ENCODE measurements at places on chromosomes 2 and 18.

- no peak for DNase-seq
These were observed 141.2 kb downstream of the MYCN start for GRCh38 chr2:16081316-16082200.

DNA sequence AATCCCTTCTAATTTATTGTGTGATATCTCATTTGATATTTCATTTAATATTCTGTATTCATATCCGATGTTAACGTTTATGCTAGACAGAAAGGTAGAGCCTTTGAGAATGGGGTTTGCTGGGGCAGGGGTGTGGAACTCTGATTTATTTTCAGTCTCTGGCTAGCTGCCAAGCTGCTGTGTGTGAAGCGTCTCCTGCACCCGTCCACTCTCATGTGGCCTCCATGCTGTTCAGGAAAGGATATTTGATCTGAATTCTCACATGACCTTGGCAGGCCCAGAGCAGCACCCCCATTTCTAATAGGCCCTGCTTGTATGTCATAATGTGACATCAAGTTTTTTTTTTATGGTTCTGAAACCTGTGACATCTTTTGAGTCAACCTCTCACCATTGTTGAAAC lies 1.6 kb downstream of the IL1R1 start:
- DNase-seq: no peak

- no peak for DNase-seq
These were observed 324.7 kb downstream of the MYCN start for GRCh38 chr2:16264931-16265540.

GRCh38 chr2:10220902-10221391 lies 81.8 kb upstream of the HPCAL1 start:
- peak; percentile 27 for DNase-seq

- DNase-seq: no peak
These were observed 4.3 kb downstream of the LDLRAD4 start for GRCh38 chr18:13222856-13223281.

- no peak for DNase-seq
These were observed 446.1 kb downstream of the ZNF804A start for GRCh38 chr2:185044323-185044874.

GRCh38 chr2:46569766-46570165 lies 90.4 kb downstream of the TMEM247 start:
- no peak for DNase-seq

DNA sequence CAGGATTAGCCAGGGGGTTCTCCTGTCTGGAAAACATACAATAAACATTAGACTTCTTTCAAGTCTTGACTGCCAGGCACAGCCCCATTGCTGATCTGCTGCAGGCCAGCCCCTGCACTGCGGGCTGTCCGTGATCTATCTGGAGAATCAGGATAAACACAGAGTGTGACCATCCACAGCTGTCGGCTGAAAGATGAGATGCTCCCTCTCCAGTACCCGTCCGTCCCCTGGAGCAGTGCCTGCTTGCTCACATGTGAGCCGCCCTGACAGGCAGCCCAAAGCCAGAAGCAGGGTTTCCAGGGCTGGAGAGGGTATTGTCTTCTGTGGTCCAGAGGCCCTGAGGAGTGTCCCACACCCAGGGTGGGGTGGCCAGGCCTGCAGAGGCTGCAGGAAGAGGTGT lies 46.1 kb upstream of the FOSL2 start:
- DNase-seq: peak; percentile 50

DNA sequence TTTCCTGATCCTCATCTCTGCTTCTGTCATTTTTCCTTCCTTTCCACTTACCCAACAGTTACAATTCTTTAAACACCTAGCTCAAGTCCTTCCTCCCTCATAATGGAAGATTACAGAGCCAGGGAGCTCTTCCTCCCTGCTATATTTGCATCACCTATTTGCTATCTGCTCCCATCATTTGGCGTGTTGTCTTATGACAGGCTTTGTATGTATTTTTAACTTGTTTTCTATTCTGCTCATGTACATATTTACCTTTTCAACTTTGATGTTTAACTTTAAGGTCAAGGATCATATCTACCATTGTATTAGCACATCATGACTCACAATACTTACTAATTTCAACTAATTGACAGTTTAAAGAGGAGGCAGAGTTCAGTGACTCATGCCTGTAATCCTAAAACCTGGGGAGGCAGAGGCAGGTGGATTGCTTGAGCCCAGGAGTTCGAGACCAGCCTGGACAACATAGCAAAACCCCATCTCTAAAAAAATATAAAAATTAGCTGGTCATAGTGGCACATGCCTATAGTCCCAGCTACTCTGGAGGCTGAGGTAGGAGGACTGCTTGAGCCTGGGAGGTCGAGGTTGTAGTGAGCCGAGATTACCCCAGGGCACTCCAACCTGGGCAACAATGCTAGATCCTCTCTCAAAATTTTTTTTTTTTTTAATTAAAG lies 308.0 kb upstream of the STON1 start:
- DNase-seq: no peak

- peak; percentile 77 for DNase-seq
These were observed 32.8 kb upstream of the SLC14A1 start for GRCh38 chr18:45690975-45691815.
